IMR-90 (cell line): ENCODE measurements at places on chromosomes 12 and 14. TPM values are rescaled to one million over a fixed set of nuclear protein-coding genes. Genes with fewer than 3 reads are reported as not detected.

DYNLL1 gene
- polyA plus RNA-seq, result 627 and 663 TPM in 2 replicates

PLEKHH1 gene
- 0.34 and 0.37 TPM in 2 replicates for polyA plus RNA-seq

HSPA2 gene
- 18.4 and 20.0 TPM in 2 replicates for polyA plus RNA-seq

NINJ2 gene
- not detected in 2 replicates for polyA plus RNA-seq

CISTR gene
- polyA plus RNA-seq, result not detected in 2 replicates

COX8C gene
- not detected in 2 replicates for polyA plus RNA-seq

C12orf56 gene
- 0.09 TPM in 1 of 2 replicates, not detected in the other for polyA plus RNA-seq

IFNG-AS1 gene
- polyA plus RNA-seq, result not detected in 2 replicates

FIGNL2 gene
- polyA plus RNA-seq, result 0.09 and 0.12 TPM in 2 replicates

EML1 gene
- 11.6 and 14.0 TPM in 2 replicates for polyA plus RNA-seq

PAPLN gene
- 0.83 and 1.2 TPM in 2 replicates for polyA plus RNA-seq

AKAP6 gene
- 0.22 TPM in 2 replicates for polyA plus RNA-seq

KLRG1 gene
- 0.36 and 0.47 TPM in 2 replicates for polyA plus RNA-seq

KRT7 gene
- polyA plus RNA-seq, result 1.4 and 1.7 TPM in 2 replicates

EXOC3L4 gene
- not detected in 2 replicates for polyA plus RNA-seq

TMTC2 gene
- 0.52 and 0.56 TPM in 2 replicates for polyA plus RNA-seq

TMCC3 gene
- polyA plus RNA-seq, result 0.09 and 0.14 TPM in 2 replicates

REC8 gene
- 3.5 and 3.6 TPM in 2 replicates for polyA plus RNA-seq

SBNO1 gene
- polyA plus RNA-seq, result 4.1 and 5.3 TPM in 2 replicates

ARHGEF25 gene
- polyA plus RNA-seq, result 17.1 and 17.9 TPM in 2 replicates

OTX2 gene
- not detected in 2 replicates for polyA plus RNA-seq
